ENCODE measurements at places on chromosomes 2 and 18. TPM values are rescaled to one million over a fixed set of nuclear protein-coding genes. Genes with fewer than 3 reads are reported as not detected.

The IKZF2 gene
- 6.5 TPM for total RNA-seq

- DNase-seq = no peak
Observed at GRCh38 chr2:40244675-40245074, 207.2 kb downstream of the SLC8A1 start.

The CPLX4 gene
- total RNA-seq = not detected

GRCh38 chr2:2689306-2689705 is 358.2 kb upstream of the MYT1L start:
- DNase-seq = no peak

GRCh38 chr2:236545814-236546480 is 23.7 kb upstream of the ACKR3 start:
- no peak for DNase-seq

GRCh38 chr2:23464905-23465537 is 80.0 kb downstream of the KLHL29 start:
- no peak for DNase-seq

The ABCG5 gene
- not detected for total RNA-seq

- no peak for DNase-seq
Observed at GRCh38 chr2:207698301-207698700, 13.1 kb upstream of the CCNYL1 start.

- DNase-seq = no peak
Observed at GRCh38 chr18:63974991-63975390, 5.1 kb downstream of the SERPINB8 start.

DNA sequence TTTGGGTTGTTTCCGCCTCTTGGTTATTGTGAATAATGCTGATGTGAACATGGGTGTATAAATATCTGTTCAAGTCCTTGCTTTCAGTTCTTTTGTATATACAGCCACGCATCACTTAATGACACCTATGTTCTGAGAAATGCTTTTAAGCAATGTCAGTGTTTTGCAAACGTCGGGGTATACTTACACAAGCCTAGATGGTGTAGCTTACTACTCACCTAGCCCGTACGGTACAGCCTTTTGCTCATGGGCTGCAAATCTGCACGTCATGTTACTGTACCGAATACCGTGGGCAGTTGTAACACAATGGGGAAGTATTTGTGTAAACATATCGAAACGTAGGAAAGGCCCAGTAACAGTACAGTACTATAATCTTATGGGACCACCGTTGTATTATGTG is 12.4 kb downstream of the RALB start:
- DNase-seq = no peak

DNA sequence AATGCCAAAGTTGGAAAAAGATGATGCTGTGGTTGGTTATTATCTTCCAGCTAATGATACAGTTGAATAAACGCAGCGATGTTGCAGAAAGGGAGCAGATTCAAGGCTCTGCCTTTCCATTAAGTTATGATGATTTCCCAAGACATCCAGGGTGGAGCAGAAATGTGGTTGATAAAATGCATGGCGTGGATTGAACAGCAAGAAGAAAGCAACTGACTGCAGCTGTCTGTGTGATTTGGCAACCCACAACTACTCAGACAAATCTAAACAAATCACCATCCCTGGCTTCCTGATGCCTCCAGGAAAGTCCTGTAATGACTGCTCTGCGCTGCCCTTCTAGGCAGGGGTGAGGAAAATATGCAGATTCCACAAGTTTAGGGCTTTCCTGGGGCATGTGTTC is 166.3 kb downstream of the NRP2 start:
- DNase-seq = no peak

The TLX2 gene
- total RNA-seq = not detected

- DNase-seq = no peak
Observed at GRCh38 chr18:47247416-47248114, 3.9 kb downstream of the SKOR2 start.

The SERPINB12 gene
- not detected for total RNA-seq

All from esophagus muscularis mucosa (tissue), 4 donors.